Cerebellum (tissue), 4 donors: ENCODE measurements at places on chromosomes 5 and 9. TPM values are rescaled to one million over a fixed set of nuclear protein-coding genes. Genes with fewer than 3 reads are reported as not detected.

SAXO1 gene
- total RNA-seq, result under 0.01 TPM

TMEM141 gene
- 14.7 TPM for total RNA-seq

DNA sequence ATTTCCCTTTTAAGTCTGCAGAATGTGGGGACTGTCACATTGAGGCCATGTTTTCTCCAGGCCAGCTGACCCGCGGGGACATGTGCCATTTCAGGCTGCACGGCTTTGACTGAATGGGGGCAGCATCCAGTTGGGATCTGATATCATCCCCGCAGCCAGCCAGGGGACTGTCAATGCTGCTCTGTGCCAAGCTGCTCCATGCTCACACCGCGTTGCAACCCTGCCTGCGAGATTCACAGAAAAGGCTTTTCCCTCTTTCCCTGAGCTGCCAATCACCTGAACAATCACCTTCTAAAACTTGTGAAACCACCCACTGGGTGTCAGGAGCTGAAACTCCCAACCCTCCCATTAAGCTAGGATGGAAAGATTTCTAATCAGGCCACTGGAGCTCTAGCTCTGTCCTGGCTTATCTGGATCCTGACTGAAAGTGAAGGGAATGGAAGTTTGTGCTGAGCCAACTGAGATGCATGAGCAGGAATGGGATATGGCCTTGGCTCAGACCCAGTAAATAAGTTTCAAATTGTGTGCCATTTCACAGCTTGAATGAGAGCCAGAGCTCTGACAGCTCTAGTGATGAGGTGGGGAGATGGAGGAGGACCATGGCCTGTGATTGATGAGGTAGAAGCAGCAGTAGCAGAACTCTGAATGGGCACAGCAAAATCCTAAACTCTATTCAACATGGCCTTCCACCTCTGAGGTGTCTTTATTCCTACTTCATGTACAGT lies 34.5 kb upstream of the ZNF366 start:
- DNase-seq, result no peak

DNA sequence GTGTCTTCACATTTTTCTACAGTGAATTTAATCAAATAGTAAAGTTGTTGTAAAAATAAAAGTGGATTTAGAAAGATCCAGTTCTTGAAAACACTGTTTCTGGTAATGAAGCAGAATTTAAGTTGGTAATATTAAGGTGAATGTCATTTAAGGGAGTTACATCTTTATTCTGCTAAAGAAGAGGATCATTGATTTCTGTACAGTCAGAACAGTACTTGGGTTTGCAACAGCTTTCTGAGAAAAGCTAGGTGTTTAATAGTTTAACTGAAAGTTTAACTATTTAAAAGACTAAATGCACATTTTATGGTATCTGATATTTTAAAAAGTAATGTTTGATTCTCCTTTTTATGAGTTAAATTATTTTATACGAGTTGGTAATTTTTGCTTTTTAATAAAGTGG lies 60.4 kb downstream of the MTAP start:
- no peak for DNase-seq

GRCh38 chr5:145848854-145849253 lies 13.7 kb upstream of the PRELID2 start:
- no peak for DNase-seq

DNA sequence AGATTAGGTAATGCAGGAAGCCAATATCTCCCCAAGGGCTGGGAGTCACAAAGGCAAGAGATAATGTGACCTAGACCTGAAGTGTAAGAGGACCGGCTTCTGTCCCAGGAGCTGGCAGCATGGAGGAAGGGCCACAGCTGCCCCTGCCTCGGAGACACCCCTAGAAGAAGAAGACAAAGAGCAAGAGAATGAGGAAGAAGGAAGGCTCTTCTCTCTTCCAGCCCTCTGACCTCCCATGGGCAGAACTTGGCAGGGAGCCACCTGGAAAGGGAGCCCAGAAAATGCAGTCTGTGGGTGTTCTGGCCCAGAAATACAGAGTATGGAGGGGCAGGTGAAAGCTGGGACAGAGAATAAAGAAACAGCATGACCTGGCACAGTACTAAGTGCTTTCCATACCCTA lies 151.0 kb downstream of the C5orf15 start:
- DNase-seq, result no peak
